ENCODE measurements at places on chromosomes 4 and X. TPM values are rescaled to one million over a fixed set of nuclear protein-coding genes. Genes with fewer than 3 reads are reported as not detected.

CT45A5 gene
- total RNA-seq = not detected

JADE3 gene
- 14.0 TPM for total RNA-seq

ADAD1 gene
- total RNA-seq = not detected

RBMXL3 gene
- total RNA-seq = not detected

FAM241A gene
- total RNA-seq = 2.7 TPM

DRP2 gene
- total RNA-seq = 3.7 TPM

REPS2 gene
- 18.8 TPM for total RNA-seq

FAM120C gene
- 12.6 TPM for total RNA-seq

PRAF2 gene
- 8.6 TPM for total RNA-seq

RNF150 gene
- total RNA-seq = 47.7 TPM

PRSS12 gene
- total RNA-seq = 32.3 TPM

CENPE gene
- total RNA-seq = 8.0 TPM

SMIM10 gene
- total RNA-seq = 3.6 TPM

GIMD1 gene
- 0.49 TPM for total RNA-seq

OPHN1 gene
- 19.1 TPM for total RNA-seq

NHSL2 gene
- total RNA-seq = 15.6 TPM

F9 gene
- total RNA-seq = not detected

CXCR3 gene
- not detected for total RNA-seq

USP53 gene
- total RNA-seq = 46.5 TPM

CXCL1 gene
- total RNA-seq = 2.7 TPM

ARHGAP4 gene
- total RNA-seq = 37.3 TPM

BANK1 gene
- 0.77 TPM for total RNA-seq

SRPK3 gene
- 6.9 TPM for total RNA-seq

CXCL8 gene
- total RNA-seq = 4.7 TPM

PLK4 gene
- total RNA-seq = 15.7 TPM

All from camera-type eye (tissue), 1 donor.